ENCODE measurements at places on chromosomes 7 and 10.
A peak's percentile ranks its signal among the peaks of the same experiment; 100 is the strongest.

GRCh38 chr7:157690833-157691585 is 354.2 kb downstream of the DNAJB6 start:
- no peak for DNase-seq

DNA sequence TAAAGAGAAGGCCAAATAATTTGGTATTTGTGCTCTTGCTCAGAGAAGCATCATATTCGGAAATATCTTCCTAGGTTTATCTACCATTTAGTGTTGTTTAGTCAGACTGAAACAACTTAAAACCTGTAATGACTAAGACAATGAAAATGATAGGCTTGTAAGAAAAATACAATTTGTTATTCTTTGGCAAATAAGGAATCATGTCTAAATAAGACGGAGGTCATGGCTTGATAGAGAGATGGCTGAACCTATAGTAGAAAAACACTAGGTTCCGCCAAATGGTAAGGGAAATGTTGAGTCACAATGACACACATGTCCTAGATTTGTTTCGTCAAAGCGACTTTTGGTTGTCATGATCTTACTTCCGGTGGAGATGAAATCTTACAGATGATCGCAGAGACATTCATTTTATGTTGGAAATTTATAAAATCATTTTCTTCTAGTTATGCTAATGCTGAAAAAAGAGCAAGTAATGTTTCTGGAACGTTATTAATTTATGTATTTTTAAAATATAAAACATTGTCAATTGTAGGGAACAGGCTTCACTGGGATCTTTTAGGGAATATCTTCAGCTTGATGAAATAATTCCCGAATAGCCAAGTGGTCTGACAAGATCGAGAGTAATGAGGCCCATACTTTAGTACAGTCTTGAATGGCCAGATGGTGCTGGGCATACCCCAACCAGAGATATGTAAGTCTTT is 1.0 kb downstream of the SRGN start:
- DNase-seq, result no peak

DNA sequence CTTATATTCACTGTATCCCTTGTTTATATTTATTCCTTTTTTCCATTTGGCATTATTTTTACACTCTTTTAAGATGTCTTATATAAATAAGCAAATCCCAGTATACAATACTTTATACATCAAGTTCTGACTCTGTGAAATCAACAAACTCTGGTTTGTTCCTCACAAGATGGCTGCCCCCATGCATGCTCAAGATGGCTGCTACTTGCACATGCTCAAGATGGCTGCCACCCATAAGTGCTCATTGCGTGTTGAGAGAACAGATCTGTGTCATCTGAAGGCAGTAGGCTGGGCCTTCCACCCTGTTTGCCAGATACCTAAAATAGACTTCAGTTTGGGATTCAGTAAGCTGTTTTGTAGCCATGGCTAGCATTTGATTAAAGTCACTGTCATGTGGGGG is 666.2 kb downstream of the TYW1 start:
- no peak for DNase-seq

GRCh38 chr7:99014113-99014985 is 129.6 kb downstream of the SMURF1 start:
- no peak for DNase-seq

DNA sequence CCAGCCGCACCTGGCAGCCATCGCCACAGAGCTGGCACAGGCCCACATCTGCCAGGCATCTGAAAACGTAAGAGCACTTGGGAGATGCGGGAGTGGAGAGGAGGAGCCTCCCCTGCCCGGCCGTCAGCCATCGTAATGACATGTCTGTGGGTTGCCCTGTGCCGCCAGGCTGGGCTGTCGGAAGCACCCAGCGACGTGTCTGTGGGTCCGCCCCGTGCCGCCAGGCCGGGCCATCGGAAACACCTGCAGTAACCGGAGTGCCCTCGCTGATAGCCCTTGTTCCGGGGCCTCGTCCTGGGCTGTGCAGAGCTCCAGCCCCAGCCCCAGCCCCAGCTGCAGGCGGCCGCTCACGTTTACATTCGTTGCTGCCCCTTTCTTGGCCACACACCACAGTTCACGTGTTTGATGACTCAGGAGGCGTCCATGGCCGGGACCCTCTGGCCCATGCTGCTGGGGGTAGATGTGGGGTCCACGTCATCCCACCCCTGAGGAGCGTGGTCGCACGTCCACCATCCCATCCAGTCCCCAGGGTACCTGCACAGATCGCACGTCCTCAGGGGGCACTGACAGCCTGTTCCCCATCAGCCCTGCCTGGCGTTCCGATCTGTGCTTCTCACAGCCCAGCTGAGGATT is 30.0 kb upstream of the PRKAR1B start:
- no peak for DNase-seq

GRCh38 chr7:93298671-93299070 is 66.5 kb downstream of the VPS50 start:
- DNase-seq, result no peak

DNA sequence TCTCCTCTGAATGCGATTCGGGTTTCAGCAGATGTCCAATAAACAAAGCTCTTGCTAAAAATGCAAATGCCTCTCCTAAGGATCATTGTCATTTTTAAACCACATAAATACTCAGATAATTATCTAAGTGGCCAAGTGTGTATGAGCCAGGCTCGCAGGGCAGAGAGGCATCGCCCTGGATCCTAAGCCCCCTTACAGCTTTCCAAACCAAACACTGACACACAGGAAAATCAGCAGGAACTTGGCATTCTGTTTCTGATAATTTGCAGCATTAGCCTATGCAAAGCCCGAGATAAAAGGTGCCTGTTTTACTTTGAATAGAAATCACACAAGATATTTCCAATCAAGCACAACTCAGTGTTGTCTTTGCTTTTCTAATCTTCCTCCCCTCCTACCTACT is 134.4 kb downstream of the ABCA13 start:
- peak; percentile 78 for DNase-seq

- DNase-seq, result no peak
These were observed 31.5 kb upstream of the PRF1 start for GRCh38 chr10:70634011-70634410.

DNA sequence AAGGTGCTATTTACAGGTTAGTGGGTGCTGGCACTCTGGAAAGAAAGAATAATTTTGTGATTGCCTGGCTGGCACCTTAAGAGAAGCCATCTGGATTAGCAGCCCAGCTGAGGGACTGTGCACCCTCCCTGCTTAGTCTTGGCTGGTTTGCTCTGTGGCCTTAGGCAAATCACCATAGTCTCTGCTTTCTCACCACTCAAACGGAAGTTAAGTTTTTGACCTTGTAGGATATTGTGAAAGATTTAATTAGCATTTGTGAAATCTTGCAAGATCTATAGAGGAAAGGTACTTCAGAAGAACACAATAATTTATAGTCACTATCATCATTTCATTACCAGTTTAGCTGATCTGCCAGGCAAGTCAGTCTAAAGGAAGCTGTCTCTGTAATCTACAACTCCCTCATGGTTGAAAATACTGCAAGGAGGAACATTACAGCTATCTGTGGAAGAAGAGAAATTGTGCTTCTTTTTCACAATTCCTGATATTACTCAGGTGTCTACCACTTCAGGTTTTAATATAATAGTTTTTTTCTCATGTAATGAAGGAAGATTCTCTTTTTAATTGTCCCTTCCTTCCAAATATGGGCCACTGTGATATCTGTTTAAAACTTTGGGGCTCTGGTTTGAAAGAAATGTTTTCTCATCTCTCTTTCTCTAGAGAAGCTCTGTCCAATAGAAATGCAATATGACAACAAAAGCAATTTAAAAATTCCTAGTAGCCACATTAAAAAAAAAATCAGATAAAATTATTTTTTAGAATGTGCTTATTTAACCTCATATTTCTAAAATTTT is 219.6 kb downstream of the PTEN start:
- no peak for DNase-seq

GRCh38 chr7:38311329-38311937 is 38.0 kb upstream of the TARP start:
- DNase-seq, result no peak

GRCh38 chr7:36440880-36441279 is 51.2 kb downstream of the ANLN start:
- DNase-seq, result peak; percentile 15

DNA sequence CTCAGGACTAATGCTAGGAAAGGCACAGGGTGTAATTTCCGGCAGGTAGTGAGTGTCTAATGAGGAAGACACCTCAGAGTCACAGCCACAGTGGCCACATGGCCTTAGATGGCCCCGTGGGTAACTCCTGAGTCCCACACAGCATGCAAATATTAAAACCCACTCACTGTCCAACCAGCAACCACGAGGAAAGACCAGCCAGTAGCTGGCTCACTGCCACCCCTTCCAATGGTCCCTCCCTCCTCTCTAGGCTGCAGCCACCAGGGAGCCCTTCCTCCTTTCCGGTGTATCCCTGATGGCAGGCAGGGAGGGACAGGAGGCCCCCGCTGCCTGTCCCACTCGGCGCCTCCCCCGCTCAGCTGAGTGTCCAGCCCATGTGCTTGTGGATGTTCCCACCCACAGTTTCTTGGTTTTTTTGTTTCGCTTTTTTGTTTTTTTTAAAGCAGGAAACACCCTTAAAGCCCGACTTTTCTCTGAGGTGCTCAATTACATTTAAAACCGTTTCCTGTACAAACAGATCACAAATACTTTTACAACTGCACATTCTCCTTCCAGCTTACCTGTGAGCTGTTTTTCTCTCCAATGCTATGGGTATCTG is 9.2 kb downstream of the BNIP3 start:
- DNase-seq, result no peak

- no peak for DNase-seq
These were observed 47.6 kb downstream of the PDGFA start for GRCh38 chr7:471866-472639.

GRCh38 chr10:122949296-122949695 is 4.7 kb downstream of the C10orf88 start:
- no peak for DNase-seq

DNA sequence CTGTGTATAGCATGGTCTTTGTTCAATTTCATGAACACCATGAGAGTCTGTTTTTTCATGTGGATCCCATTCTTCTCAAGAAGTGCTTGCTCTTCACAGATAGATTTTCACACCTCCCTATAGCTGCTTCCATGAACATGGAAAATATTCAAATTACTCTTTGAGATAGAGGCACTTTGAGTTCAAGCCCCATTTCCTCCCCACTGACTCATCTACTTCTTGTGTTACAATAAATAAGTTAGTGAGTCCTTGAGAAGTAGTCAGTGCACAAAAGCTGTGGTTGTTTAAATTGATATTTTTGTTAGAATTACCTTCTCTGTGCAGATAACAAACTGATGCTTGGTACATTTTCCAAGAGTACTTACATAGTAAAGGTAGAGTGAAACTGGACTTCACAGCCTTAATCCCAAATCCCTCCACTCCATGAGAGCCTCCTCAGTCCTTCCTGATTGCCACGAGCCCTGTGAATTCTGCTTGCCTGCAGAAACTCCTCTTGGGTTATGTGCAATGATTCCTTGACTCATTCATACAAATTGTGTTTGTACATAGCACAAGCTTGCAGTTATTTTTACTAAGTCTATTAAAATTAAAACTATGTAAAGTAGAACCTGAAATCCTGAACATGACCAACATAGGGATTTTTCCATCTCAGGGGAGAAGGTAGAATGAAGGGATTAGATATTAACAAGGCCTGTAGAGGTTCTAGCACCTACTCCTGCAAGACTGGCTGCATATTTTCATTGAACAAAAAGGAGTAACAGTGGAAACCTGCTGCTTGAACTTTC is 496.2 kb downstream of the TNS3 start:
- DNase-seq, result no peak

GRCh38 chr10:76915316-76915715 is 722.3 kb downstream of the KCNMA1 start:
- no peak for DNase-seq

DNA sequence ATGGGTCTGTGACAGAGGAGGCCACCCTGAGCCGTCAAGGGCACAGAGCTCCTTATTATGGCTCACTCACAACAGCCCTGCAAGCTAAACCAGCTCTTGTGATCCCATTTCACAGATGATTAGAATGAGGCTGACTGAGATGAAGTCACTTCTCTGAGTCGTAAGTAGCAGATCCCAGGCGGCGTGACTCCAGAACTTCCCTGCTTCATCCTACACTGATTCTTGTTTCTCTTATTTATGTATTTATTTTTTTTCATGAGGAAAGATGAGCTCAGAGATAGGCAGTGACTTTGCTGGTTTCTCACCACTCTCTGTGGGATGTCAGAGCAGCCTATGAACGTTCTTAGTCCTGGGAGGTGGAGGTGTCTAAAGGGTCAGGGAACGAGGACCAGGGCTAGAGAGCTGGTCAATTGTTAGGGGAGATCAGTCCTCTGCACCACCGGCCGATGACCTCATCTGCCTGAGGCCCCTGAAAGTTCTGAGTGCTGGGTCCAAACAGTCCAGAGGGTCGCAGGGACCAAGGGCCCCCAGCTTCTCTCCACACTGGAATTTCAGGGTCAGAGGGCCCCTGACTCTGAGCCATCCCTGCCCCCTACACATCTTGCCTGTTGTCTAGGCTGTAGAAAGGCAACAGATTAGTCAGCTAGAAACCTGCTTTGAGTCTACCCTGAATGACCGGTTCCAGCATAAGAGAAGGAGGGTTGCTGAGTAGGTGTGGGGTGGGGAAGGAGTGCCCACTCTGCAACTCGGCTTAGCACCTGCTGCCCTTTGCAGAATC is 17.9 kb downstream of the CLRN3 start:
- no peak for DNase-seq

- DNase-seq, result no peak
These were observed 10.4 kb upstream of the PRKG1 start for GRCh38 chr10:51063659-51064535.

GRCh38 chr7:38858259-38858884 is 50.6 kb downstream of the VPS41 start:
- peak; percentile 35 for DNase-seq

- DNase-seq, result no peak
These were observed 64.6 kb downstream of the CYP26A1 start for GRCh38 chr10:93138113-93138870.

DNA sequence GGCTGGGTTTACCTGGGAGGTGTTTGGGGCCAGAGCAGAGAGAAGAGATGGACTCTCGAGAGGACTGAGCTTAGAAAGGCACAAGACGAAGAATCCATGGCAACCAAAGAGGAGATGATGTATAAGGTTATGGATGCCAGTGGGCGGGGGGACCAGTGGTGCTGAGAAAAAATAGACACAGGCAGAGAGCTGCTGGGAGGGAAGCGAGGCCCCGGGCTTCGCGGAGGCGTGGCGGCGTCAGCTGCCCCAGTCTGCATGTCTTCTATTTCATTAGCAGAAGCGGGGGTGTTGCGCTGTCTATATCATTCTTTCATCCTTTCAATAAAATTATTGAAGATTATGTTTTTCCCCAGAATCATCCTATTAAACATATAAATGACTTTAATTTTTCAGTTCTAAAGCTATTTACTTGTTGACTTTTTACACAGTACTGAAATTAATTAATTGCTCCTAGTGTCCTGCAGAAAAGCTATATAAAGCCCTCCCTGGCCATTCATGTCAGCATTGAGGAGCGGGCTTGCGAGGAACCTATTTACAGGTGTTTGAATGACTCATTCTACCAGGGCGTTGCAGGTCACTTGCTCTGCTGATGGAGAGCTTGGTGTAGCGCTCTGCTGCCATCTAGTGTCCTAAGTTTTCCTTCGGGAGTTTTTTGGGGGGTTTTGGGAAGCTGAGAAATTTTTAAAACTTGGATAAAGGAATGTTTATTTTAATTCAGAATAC is 42.9 kb upstream of the BHLHA15 start:
- DNase-seq, result peak; percentile 21
